ENCODE measurements at places on chromosomes 3 and 15. TPM values are rescaled to one million over a fixed set of nuclear protein-coding genes. Genes with fewer than 3 reads are reported as not detected.

DNA sequence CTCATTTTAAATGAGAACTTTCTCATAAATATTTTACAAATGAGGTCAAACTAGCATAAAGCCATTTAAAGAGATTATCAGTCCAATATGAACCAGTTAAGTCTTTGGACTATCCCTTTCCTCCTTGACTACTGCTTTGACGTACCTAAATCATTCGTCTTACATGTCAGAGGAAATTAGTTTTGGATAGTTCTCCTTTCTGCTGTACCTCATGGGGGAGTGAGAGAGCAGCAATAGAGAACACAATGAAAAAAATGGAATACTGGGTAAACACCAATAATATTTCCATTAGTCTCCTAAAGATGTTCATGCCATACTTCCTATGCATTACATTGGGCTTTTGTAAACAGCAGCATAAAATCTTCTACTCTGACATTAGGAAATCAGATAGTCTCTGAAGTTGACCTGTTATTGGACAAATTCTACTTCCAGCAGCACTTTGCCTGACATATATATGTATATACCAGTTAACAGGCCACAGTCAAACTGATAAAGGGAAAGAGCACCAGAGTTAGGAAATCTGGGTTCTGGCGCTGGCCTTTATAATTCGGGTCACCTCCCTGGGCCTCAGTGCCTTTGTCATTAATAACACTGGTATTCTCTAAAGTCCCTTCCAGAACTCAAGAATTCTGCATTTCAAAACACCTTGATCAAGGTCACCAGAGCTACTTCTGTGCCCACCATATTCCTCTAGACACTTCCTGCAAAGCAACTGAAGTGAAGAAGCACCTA is 26.8 kb downstream of the TIMMDC1 start:
- H3K4me1 ChIP-seq = no peaks in the 10 kb centered on the region
- no peaks in the 10 kb centered on the region for H3K27me3 ChIP-seq
- H3K36me3 ChIP-seq = peaks cover 45% of the 10 kb centered on the region

GRCh38 chr3:185460309-185460708 is 38.5 kb downstream of the TMEM41A start:
- DNase-seq = no peak
- no peaks in the 10 kb centered on the region for H3K27me3 ChIP-seq
- H3K4me3 ChIP-seq = no peak overlapping the region
- peaks cover 14% of the 10 kb centered on the region for H3K36me3 ChIP-seq

DNA sequence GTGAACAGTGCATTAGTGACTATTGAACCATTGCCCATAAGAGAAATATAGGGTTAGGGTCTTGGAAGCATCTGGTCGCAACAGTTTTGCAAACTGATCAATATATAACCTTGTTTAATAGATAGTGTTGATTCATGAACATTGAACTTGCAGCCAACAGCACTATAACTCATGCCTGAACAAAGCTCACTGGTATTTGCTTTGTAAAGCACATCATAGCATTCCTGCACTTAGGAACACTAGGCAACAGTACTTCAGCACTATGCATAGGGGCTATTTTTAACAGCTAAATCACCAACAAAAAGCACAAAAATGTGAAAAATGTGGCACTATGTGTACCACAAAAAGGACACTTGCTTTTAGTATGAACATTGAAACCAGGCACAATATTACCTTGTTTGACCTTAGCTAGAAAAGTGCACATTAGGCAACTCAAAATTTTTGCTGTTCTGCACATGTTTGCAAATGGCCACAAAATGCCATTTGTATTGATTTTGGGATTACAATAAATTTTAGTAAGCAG is 68.0 kb downstream of the OXNAD1 start:
- no peak overlapping the region for H3K4me3 ChIP-seq
- peaks cover 13% of the 10 kb centered on the region for H3K36me3 ChIP-seq
- no peaks in the 10 kb centered on the region for H3K27me3 ChIP-seq
- no peak for DNase-seq
- peaks cover 7% of the 10 kb centered on the region for H3K4me1 ChIP-seq

GRCh38 chr15:93703092-93703739 is 528.1 kb upstream of the MCTP2 start:
- H3K4me1 ChIP-seq = no peaks in the 10 kb centered on the region
- no peak for DNase-seq
- H3K4me3 ChIP-seq = no peak overlapping the region
- H3K36me3 ChIP-seq = no peaks in the 10 kb centered on the region
- H3K27ac ChIP-seq = no peak overlapping the region

DNA sequence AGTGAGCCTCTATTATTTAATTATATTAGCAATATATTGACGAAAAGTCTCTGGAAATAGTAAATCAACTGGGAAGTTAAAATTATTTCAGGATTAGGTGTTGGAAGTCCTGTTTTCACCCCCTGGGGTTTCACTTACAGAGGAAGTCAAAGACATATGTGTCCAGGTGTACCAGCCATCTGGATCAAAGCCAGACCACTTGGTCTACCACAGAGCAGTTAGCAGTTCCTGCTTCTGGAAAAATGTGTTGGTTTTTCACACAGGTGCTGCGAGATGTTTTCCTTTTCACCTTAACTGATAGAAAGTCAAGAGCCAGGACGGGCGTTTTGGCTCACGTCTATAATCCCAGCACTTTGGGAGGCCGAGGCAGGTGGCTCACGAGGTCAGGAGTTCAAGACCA is 13.1 kb downstream of the MME start:
- no peaks in the 10 kb centered on the region for H3K4me1 ChIP-seq
- no peaks in the 10 kb centered on the region for H3K36me3 ChIP-seq
- H3K27me3 ChIP-seq = no peaks in the 10 kb centered on the region
- DNase-seq = no peak
- no peak overlapping the region for H3K27ac ChIP-seq

GRCh38 chr3:12780751-12781150 is 15.7 kb upstream of the CAND2 start:
- DNase-seq = no peak
- H3K4me1 ChIP-seq = no peaks in the 10 kb centered on the region
- no peak overlapping the region for H3K4me3 ChIP-seq
- H3K27me3 ChIP-seq = no peaks in the 10 kb centered on the region
- no peaks in the 10 kb centered on the region for H3K36me3 ChIP-seq
- H3K27ac ChIP-seq = no peak overlapping the region

DNA sequence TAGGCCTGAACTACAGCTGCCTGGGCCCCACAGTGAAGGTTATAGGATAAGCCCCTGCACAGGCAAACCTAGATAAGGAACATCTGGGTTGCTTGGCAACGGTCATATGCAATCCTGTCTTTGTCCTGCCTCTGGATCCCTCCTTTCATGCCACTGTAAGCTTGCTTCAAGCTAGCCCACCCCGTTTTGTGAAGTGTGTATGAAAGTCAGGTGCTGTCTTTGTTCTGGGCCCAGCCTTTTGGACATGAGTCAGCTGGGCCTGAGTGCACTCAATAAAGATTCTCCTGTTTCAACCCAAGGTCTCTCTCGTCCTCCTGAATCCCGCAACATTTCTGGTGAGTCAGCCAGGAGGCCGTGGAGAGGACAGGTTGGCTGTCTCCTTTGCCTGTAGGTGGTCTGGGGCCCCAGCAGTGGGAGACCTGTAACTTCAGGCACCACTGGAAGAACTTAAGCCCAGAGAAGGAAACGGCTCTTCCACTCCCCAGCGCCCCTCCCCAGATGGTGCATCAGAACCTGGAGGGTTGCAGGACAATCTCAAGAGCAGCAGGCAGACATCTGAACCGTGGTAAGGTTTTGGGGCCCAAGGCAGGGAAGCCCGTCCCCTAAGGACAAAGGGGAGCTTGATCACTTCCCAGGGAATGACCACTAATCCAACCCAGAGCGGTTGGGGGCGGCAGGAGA is 8.3 kb upstream of the SLC9C1 start:
- H3K4me3 ChIP-seq = no peak overlapping the region
- DNase-seq = no peak
- H3K27ac ChIP-seq = no peak overlapping the region
- no peaks in the 10 kb centered on the region for H3K36me3 ChIP-seq
- H3K27me3 ChIP-seq = no peaks in the 10 kb centered on the region
- peaks cover 25% of the 10 kb centered on the region for H3K4me1 ChIP-seq

DNA sequence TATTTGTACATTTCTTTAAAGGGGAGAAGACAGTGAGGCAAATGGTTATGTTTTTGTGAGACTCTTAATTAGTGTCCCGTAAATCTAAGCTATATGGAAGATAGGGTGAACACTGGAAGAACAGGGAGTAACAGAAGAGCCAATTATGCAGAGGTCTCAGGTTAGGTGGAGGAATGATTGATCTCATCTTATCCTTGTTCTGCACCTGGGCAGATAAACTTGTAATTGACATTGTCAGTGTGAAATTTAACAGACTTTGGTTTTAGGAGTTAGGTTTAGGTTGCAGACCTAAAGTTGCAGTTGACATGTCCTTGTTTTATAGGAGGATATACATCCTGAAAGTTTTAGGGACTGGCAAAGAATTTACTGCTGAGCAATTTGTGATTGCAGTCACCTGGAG is 3.1 kb upstream of the TWF2 start:
- no peak for DNase-seq
- no peak overlapping the region for H3K4me3 ChIP-seq
- no peaks in the 10 kb centered on the region for H3K27me3 ChIP-seq
- no peaks in the 10 kb centered on the region for H3K36me3 ChIP-seq

GRCh38 chr3:10337323-10338163 is 16.6 kb upstream of the SEC13 start:
- H3K4me3 ChIP-seq = no peak overlapping the region
- DNase-seq = no peak
- H3K4me1 ChIP-seq = no peaks in the 10 kb centered on the region
- no peaks in the 10 kb centered on the region for H3K27me3 ChIP-seq
- H3K27ac ChIP-seq = no peak overlapping the region

Gene ROPN1
- not detected for total RNA-seq

Gene GATA2
- total RNA-seq = 68.3 TPM

Gene LRRC31
- 1.1 TPM for total RNA-seq

Gene RHCG
- not detected for total RNA-seq

Gene TRAT1
- 1.3 TPM for total RNA-seq

Gene DUOXA1
- 131 TPM for total RNA-seq

Gene PTPN23
- total RNA-seq = 40.4 TPM
